ENCODE measurements at places on chromosomes 7 and 10.

DNA sequence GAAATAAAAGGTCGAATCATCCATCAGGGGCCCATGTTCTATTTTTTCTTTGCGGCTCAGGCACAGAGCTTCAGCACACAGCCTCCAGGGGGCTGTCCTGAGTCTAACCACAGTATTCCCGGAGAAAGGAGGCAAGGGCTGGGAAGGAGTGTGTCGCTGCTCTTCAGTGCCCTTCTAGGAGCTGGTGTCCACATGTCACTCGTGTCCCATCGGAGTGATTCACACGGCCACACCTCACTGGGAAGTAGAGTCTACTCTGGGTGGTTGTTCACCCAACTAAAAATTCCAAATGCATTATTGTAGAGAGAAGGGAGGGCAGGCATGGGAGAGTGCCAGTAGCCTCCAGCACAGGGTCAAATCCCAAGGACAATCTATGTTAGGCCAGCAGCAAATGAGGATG is 114.8 kb upstream of the LANCL2 start:
- no peak for DNase-seq

DNA sequence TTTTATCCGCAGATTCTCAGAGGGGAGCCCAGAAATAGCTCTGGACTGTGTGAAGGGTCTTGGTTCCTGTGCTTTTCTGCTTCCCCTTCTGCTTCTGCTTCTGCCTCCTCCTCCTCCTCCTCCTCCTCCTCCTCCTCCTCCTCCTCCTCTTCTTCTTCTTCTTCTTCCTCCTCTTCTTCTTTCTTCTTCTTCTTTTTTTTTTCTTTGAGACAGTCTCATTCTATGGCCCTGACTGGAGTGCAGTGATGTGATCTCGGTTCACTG is 11.6 kb downstream of the PDZD7 start:
- no peak for DNase-seq

DNA sequence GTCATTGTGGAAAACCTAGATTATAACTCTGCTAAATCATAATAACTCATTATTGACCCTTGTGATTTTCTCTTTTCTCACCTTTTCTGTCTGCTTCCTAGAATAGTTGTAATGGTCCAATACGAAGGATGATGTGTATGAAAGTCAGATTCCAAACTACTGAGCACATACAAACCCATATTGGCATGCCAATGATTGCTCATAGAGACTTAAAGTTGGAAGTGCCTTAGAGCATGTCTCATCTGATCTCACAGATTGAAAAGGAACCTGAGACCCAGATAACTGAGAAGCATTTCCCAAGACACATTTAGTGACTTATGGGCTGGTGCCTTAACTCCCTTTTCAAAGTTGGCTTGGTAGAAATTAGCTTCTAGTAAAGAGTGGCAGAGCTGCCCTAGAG is 594.3 kb downstream of the REEP3 start:
- DNase-seq = no peak

DNA sequence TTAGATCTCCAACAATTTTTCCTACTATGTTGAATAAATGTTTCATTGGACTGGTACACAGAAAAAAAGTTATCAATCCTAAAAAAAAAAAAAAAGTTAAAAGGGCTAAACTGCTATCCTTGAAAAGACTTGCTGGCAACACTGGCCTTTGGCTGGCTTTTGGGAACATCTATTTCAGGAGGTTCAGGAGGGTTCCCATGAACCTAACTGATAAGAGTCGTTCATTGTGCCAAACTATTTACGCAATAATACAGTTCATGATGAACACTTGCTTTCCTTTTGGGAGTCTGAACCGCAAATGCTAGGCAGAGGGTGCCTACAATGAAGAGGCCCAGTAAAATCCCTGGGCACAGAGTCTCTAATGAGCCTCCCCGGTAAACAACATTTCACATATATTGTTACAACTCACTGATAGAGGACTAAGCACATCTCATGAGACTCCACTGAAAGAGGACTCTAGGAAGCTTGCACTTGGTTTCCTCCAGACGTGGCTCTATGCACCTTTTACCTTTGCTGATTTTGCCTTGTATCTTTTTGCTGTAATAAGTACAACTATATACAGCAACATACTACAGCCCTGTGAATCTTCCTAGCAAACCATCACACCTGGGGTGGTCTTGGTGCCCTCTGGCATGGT is 45.0 kb downstream of the ZFAND4 start:
- no peak for DNase-seq

- no peak for DNase-seq
Observed at GRCh38 chr7:101816595-101817470, 593 bp upstream of the CUX1 start.

GRCh38 chr10:100531761-100532160 is 2.1 kb upstream of the NDUFB8 start:
- DNase-seq = no peak
